CD8-positive, alpha-beta T cell (primary cell): ENCODE measurements at places on chromosomes 13 and 19.

DNA sequence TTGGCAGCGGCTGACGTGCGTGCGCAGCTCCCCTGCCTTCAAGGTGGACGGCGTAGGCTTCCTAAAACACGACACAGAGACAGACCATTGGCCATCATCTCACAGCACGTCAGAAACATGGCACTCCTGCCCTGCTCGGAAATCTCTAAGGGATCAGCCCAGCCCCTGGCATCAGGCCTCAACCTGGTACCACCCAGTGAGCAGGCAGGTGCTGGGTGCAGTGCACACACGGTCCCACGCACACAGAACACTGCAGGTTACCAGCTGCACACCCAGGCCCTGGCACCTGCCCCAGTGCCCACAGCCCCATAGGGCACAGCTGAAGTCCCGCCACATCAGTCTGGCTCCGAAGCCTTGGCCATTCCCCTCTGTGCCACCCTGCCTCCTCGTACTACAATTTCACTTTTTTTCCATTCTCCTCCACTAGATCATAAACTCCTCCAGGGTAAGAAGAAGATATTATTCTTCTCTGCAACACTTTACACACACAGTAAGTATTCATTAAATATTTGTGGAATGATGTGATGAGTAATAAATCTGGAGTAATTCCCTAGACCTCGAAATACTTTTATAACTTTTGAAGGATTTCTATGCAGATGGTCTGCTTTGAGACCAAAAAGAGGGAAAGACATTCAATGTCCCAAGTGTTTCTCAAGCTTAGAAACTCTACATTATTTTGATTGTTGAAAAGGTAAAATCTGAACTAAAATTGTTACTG is 156.4 kb downstream of the COL4A1 start:
- DNase-seq = no peak

DNA sequence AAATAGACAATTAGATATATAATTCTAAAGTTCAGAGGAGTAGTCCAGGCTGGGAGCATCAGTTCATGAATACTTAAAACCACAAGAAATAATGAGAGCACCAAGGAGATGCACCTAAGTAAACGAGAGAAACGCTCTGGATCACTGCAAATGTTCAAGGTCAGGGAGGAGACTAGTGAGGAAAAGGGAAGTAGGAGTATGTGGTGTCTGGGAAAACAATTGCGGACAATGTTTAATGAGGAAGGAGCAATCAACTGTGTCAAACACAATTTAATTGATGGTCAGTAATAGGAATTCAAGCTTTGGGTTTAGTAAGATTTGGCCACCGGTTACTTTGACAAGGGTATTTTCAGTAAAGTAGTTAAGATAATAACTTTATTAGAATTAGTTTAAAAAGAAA is 652.2 kb downstream of the DACH1 start:
- DNase-seq = no peak

- no peak for DNase-seq
Observed at GRCh38 chr19:56637976-56638555, 4.9 kb upstream of the SMIM17 start.

DNA sequence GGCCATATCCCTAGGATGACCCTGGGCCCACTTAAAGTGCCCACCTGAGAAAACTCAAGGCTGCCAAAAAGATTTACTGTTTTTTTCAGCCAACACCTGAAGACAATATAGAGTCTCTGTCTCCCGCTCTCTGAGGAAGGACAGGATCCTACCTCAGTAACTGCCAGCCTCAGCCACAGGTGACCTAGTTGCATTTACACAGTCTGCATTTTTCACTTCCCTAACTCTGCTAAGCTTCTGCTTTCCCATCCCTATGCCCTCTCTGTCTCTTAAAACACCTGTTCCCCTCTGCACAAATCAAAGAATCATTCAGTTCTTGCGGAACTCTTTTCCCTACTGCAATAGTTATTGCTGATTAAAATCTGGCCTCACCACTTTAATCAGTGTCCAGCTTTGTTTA is 609.5 kb downstream of the UQCRFS1 start:
- no peak for DNase-seq

DNA sequence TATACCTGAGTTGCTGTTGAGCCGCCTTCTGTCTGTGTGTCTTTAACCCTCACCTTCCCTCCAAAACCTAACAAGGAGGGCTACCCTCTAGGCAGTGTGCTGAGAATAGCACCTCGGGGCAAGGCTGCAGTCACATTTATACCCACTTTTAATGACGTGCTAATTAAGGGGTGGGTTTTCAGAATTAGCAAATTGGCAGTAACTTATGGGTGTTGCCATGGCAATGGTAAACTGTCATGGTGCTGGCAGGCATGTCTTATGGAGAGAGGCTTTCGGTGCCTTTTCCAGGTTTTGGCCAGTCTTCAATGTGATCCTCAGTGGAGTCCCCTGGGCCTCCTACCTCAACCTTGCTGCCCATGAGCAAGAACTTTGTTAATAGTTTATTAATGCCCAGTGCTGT is 1.2 kb upstream of the PNMA8A start:
- no peak for DNase-seq

GRCh38 chr19:1837625-1838105 is 10.6 kb downstream of the REXO1 start:
- DNase-seq = peak; percentile 71

DNA sequence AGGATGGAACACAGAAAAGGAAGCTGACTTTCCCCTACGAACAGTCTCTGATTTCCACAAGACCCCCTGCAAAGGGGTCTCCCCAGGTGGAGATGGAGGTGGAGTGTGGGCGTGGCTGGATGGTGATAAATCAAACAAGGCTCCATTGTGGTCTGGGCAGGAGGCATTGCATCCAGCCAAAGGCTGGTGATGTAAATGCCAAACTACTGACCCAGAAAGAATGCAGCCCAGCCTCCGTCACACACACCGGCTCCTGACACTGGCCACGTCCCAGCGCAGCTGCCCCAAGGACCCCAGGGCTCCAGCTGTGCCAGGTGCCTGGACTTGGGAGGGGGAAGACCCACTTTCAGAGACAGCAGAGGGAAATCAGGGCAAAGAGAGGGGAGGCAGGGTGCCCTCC is 6.3 kb downstream of the SLC7A1 start:
- DNase-seq = no peak

- DNase-seq = peak; percentile 56
Observed at GRCh38 chr13:29954082-29955028, 103.9 kb upstream of the UBL3 start.

GRCh38 chr19:48999481-49000325 is 6.0 kb downstream of the RUVBL2 start:
- DNase-seq = peak; percentile 70

- DNase-seq = no peak
Observed at GRCh38 chr19:11612816-11613511, 15.7 kb downstream of the ZNF627 start.

DNA sequence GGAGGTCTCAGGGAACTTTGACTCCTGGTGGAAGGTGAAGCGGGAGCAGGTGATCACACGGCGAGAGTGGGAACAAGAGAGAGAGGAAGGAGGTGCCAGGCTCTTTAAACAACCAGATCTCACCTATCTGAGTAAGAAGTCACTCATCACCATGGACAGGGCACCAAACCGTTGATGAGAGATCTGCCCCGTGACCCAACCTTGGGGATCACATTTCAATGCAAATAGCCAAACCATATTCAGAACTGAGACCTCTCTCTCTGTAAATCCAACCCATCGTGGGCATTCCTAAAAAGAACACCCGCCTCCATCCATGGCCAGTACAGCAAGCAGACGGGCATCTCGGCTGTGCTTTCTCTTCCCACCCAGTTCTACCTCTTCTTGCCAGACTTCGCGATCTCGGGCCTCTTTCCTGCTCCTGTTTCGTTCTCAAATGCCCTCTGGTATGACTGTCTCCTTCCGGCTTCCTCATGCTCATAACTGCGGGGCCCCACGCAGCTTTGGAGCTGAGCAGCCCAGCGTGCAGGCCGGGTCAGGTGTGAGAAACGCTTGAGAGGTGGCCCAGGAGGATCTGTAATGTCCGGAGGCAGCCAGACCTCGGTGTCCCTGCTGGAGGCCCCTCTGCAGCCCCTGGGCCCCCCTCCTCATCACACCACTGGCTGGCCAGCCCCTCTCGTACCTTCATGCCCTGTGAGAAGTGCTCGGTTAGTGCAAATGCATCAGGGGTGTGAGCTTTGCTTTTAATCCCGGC is 97.0 kb upstream of the GPR183 start:
- no peak for DNase-seq

GRCh38 chr19:18865973-18866799 is 29.8 kb downstream of the CERS1 start:
- DNase-seq = no peak

DNA sequence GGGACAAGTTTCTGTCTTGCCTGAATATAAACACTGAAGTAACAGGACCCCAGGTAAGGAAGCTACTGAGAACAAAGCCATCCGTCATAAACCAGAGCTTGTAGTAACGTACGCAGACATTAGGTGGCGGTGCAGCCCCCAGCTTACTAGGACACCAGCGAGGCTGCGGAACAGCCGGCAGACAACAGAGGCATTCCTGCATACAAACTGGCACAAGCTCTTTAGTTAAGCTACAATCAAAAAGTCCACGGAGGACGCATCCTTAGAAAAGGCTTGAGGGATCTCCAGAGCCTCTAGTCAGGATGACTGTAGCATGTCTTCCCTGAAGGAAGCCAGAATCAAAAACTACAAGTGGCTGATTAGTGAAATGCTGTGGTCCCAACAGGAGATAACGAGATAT is 26.2 kb downstream of the ZNF160 start:
- no peak for DNase-seq

GRCh38 chr19:33828266-33829075 is 31.8 kb downstream of the KCTD15 start:
- no peak for DNase-seq

GRCh38 chr13:102680842-102681740 is 13.8 kb downstream of the METTL21C start:
- peak; percentile 22 for DNase-seq

DNA sequence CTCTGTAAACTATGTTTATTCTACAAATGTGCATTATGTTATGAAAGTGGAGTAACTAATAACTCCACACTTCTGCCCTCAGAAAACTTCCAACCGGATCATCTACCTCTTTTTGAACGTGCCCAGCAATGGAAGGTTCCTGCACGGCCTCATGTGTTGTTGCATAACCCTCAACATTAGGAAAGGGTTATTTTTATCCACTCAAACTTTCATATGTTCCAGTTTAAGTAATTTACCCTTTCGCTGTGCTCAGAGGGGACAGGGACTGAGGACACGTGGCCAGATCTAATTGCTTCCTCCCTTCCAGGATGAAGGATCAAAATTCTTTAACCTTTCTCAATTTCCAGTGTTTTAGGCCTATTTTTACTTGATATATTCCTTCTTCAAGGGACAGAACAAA is 29.6 kb downstream of the IRS2 start:
- DNase-seq = no peak

- DNase-seq = peak; percentile 61
Observed at GRCh38 chr19:34364830-34365462, at the start of gene GPI. Gene GPI (plus strand): TSS chr19:34365196. CDS start chr19:34365267, 71 bp downstream.

DNA sequence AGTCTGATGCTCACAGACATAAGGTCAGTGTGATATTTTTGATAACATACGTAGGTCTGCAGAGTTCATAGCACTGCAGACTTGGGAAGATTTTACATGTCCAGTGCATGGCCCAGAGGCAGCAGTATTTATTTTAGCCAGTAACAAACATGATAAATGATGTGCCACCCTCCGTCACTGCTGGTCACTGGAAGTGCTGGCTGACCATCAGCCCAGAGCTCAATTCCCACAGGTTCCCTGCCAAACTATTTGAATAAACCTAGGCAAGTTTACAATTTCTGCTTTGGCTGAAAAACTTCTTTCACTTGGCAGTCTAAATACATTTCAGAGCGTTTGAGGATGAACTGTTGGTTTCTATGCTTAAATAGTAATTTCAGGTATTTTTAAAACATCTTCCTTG is 135.5 kb upstream of the EDNRB start:
- no peak for DNase-seq

DNA sequence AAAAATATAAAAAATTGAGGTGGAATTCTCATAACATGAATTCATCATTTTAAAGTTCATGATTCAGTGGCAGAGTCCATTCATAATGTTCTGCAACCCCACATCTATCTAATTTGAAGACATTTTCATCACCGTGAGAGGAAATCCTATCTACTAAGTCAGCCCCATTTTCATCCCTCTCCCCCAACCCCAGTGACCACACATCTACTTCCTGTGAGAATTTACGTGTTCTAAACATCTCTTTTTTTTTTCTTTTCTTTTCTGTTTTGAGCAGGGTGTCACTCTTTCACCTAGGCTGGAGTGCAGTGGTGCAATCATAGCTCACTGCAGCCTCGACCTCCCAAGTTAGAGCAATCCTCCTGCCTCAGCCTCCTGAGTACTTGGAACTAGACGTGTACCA is 17.5 kb downstream of the ATCAY start:
- no peak for DNase-seq

GRCh38 chr13:106176117-106176516 is 359.3 kb downstream of the EFNB2 start:
- no peak for DNase-seq

DNA sequence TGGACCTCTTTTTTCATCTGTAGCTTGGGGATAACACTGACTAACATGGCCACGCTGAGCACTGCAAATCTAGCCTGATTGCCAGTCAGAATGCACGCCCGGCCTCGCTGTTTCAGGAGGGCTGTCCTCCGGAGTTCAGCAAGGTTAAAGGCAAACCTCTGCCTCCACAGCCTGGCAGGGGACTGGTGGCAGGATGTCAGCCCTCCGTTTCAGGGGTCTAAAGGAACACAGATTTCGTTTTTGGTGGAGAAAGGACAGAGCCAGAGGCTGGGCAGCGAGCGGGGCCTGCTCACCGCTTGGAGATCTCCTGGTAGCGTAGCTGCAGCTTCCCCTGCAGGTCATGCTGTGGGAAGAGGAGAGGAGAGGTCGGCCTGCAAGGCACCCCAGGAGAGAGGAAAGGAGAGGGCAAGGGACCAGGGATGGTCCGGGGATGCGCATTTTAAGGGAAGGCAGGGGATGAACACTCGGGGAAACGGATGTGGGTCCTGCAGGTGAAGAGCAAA is 560 bp downstream of the NDUFA7 start:
- no peak for DNase-seq

DNA sequence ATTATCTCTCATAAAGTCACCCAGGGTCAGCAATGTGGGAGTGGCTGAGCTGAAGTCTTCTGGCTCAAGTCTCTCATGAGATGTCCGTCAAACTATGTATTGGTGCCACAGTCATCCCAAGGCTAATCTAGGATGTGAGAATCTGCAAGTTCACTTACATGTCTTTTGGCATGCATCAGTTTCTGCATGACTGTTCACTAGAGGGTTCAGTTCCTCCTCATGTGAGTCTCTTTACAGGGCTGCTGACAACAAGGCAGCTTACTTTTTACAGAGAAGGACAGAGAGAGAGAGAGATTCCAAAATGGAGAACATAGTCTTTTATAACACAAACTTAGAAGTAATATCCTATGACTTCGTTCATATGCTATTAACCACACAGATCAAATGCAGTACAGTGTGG is 328.8 kb upstream of the SLITRK1 start:
- DNase-seq = no peak

DNA sequence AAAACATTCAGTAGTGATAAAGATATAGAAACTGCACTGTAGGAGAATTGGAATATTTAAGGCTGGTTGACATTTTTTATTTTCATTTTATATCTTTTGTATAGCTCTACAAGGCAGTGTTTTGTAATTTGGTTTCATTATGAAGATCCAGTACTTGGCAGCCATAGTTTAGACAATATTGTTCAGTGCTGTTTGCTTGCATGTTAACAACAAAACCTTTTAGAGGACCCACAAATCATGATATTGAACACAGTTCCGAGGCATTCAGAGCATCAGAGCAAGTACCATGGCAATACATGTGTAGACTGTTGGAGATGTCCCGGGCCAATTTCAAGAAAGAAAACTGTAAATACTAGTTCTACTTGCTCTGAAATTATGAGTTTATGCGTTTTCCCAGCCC is 25.6 kb upstream of the GARRE1 start:
- DNase-seq = no peak
